Activated CD4-positive, alpha-beta T cell treated with anti-CD3 and anti-CD28 coated beads, Interleukin-2, amount 50 U/mL, for 1 hour (primary cell): ENCODE measurements at places on chromosomes 1 and 21.
A peak's percentile ranks its signal among the peaks of the same experiment; 100 is the strongest.

GRCh38 chr1:116854716-116855115 lies 55.0 kb upstream of the PTGFRN start:
- DNase-seq, result no peak

- DNase-seq, result no peak
These were observed 164.5 kb upstream of the BEND5 start for GRCh38 chr1:48940962-48941732.

- no peak for DNase-seq
These were observed 4.8 kb upstream of the SRP9 start for GRCh38 chr1:225772848-225773247.

- no peak for DNase-seq
These were observed 20.4 kb downstream of the PSMB4 start for GRCh38 chr1:151419819-151420218.

DNA sequence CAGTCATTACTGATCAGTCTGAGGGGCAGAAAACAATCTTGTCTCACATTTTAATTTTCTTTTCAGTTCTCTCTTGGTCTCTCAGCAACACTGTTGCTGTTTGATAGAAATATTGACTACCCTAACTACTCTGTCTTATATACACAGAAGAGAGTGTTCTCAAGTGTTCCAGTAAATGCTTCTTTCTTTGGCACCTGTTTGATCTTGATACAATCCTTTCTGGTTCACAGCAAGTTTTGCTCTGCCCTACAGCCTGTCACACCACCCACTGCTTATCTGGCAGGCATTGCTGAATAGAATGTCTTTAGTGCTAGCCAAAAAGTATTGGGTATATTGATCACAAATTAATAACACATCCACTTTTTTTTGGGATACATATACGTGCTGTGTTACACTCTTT lies 75.7 kb upstream of the WLS start:
- no peak for DNase-seq

GRCh38 chr1:178684542-178685000 lies 40.5 kb upstream of the RALGPS2 start:
- no peak for DNase-seq

DNA sequence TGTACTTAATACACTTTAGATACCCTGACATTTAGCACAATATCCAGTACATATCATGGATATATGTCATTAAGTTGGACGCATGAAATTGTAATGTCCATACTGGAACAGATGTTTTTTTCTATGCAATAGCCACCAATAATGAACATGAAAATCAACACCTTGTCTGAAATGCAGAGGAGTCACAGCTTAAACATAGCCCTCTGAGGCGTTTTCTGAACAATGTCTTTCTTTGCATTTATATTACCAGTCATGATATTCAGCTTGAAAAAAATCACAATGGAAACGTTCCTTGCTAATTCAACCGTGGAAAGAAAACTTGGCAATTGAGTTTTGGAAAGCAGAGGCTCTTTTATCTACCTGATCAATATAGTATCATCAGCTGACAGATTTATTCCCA lies 86.7 kb upstream of the COL11A1 start:
- no peak for DNase-seq

GRCh38 chr1:35706846-35707600 lies 11.7 kb downstream of the C1orf216 start:
- DNase-seq, result peak; percentile 7
